ENCODE measurements at places on chromosomes 1 and 21.

GRCh38 chr1:27755286-27755685 is 17.7 kb upstream of the STX12 start:
- no peak for DNase-seq

GRCh38 chr21:32256873-32257620 is 21.8 kb downstream of the MIS18A start:
- DNase-seq = no peak

DNA sequence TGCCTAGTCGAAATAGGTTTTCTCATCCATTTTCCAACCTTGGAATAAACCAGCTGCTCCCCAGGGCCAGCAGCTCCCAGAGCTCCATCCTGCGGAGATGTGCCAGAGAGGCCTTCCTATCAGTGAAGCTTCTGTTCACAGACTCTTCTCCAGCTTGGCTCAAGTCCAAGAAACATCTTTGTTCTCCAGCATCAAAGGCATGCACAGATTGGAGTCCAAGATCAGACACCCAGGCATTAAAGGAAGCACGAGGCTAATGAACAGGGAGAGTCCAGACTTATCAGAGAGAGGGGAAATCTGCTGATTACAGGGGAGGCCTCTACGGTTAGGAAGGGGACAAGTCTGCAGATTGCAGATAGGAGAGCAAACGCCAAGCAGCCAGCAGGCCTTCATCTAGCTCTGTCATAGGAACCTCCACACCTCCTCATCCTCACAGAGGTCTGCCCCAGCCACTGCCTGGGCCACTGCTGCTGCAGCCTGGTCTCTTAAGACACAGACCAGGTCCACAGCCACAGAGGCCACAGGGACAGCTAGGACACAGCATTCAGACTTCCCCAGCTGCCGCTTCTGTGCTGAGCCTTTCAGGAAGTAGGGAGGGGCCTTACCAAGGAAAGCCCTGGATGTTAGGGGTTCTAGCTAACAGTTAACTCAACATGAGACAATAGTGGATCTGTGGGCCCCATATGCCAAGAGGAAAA is 3.4 kb downstream of the PRR9 start:
- no peak for DNase-seq

DNA sequence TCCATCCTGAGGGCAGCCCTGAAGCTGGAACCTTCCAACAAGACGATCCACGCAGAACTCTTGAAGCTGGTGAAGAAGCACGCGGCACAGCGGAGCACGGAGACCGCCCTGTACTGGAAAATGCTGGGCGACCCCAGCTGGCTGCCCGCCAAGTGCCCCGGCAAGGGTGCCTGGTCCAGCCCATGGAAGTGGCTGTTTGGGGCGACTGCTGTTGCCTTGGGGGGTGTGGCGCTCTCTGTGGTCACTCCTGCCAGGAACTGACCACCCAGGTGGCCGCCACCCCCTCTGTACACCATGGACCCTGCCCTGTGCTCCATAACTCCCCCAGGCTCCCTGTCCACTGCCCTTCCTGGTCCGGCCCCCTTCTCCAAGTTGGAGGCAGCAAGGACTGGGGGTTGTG is 90.8 kb downstream of the PPP1R12B start:
- DNase-seq = no peak

- DNase-seq = no peak
Observed at GRCh38 chr1:63612564-63612963, 19.4 kb downstream of the PGM1 start.

DNA sequence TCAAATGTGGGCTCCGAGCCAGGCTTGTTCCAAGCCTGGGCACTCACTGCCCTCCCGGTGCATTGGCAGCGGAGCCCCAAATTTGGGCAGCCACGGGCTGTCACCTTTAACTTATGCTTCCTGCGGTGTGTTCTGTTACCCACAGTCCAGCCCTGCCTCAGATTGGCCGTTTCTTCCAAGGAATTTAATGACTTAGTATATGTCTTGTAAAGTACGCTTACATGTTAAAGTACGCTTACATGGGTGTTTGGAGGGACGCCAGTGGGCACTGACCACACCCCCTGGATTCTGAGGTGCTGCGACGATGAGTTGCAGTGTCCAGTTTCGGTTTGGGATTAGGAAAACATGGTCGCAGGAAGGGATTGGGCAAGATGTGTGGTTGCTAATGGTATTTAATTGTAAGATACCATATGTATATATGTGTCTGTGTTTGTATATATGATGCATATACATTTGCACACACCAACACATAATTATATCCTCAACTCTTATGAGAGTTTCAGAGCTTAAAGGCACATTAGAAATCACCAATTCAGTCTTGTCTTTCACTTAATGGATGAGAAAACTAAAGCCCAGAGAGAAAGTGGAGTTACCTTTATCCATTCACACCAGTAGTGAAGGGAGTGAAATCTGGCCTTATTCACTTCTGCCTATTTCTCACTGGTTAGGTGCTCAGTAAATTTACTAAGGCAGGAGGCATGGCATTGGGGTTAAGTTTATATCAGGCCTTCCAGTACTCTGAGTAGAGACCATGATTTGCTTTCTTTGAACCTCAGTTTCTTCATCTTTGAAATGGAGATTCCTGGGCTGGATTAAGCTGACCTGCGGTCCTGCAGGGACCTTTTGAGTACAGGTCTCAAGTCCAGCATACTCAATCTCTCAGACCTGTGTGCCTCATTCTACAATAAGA is 1.0 kb downstream of the SMYD2 start:
- DNase-seq = no peak

DNA sequence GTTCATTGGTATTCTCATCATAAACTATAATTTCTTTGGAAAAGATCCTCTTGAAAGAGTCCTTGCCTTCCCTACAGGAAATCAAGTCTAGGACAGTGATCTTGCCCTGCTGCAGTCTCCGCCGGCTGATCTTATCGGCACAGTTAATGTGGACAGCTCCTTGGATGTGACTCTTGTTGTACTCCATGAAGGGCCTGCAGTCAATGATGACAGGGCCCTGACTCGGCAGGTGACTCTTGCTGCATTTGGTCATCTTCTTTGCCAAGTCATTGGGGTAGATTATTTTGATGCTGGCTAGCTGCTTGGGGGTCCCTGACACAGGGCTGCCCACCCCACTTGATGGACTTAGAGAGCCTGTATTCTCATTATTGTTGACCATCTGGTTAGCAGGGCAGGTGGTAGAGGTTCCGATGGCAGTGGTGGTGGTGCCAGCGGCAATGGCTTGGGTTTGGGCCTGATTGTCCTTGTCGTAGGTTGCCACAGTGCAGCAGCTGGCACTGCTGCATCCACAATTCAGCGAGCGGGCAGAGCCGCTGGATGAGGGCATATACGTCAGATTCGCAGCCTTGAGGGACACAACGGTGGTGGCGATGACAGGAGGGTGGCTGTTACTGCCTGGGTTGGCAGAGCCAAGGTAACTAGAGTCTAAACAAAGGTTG is 2.7 kb downstream of the DUSP10 start:
- no peak for DNase-seq

DNA sequence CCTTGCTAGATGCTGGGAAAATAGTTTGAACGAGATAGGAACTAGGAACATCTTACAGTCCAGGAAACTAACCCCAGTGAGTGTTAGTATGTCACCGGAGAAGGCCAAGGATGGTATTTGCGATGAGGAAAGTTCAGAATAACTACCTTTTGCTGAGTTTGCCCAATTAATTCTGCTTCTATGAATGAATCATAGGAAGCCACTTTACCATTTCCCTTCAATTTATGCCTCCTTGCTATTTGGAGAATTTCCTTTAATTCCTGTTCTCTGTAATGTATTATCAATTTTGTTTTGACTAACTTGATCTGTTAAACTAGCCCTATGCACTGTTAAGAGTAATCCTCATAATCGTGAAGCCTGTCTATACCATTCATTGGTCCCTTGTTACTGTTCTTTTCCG is 40.7 kb upstream of the HLX start:
- no peak for DNase-seq

DNA sequence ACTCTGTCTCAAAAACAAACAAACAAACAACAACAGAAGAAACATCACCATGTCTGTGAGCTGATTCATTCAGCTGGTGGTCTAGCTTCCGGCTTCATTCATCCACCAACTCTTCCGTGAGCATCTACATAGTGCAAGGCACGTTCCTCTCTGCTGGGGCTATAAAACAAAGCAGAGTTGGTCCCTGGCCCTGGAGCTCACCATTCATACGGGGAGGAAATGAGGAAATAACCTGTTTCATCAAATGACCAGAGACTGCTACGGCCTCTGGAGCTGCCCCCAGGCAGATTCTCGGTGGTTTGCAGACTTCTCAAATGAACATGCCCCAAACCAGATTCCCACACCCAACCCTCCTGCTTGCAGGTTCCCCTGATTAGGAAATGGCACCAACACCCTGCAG is 41.0 kb upstream of the ID3 start:
- DNase-seq = no peak

Data from activated T-cell treated with anti-CD3 and anti-CD28 coated beads for 24 hours (primary cell).